ENCODE measurements at places on chromosomes 11 and 22.

DNA sequence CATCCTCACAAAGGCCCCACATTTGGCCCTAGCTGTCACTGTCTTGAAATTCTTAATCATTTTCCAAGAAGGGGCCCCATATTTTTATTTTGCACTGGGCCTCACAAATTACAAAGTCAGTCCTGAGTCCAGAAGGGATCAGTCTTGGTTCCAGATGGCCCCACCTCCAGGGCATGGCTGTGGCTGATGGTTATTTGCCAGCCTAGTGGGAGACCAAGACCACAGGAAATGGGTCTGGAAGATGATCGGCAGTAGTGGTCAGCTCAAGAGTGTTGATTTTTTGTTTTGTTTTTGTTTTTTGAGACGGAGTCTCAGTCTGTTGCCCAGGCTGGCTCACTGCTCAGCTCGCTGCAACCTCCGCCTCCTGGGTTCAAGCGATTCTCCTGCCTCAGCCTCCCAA, 47.1 kb upstream of the EMID1 start:
- no peak for DNase-seq

- DNase-seq, result no peak
These were observed 49.3 kb upstream of the OR5P2 start for GRCh38 chr11:7846003-7846402.

- no peak for DNase-seq
These were observed 3.7 kb upstream of the DBX1 start for GRCh38 chr11:20163783-20164481.

- DNase-seq, result no peak
These were observed 14.2 kb upstream of the TECTA start for GRCh38 chr11:121086866-121087265.

GRCh38 chr11:23884341-23884740, 612.5 kb upstream of the LUZP2 start:
- DNase-seq, result no peak

DNA sequence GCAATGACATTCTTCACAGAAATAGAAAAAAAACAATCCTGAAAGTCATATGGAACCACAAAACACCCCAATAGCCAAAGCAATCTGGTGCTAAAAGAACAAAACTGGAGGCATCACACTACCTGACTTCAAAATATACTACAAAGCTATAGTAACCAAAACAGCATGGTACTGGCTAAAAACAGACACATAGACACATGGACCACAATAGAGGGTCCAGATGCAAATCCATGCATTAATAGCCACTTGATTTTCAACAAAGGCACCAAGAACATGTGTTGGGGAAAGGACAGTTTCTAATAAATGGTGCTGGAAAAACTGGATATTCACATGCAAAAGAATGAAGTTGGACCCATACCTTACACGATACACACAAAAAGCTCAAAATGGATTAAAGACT, 27.9 kb upstream of the SMIM38 start:
- DNase-seq, result no peak

DNA sequence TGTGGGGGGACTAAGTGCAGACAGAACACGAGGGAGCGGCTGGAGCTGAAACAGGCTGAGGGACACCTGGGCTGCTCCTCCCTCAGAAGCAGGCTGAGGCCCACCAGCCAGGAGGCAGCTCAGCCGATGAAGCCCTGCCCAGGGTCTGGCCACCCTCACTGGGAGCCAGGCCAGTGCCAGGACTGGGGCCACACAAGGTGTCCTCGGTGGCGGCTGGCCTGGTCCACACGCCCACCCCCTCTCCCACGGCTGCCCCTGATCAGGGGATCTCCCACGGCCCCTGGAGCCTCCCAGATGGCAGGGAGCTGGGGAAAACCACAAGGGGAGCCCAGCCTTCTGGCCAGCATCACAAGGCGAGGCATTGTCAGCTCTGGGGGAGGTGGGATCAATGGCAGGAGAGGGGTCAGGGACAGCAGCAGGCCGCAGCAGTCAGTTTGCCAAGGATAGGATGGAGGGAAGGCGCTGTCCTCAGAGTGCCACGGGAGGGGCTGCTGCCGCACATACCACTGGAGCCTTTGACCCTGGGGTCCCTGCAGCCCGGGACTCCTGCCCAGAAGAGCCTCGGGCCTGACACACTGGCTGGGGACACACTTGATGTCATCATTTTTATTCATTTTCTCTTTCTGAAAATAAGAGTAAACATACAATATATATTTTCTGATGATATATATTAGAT, 11.7 kb upstream of the RASL10A start:
- DNase-seq, result no peak

DNA sequence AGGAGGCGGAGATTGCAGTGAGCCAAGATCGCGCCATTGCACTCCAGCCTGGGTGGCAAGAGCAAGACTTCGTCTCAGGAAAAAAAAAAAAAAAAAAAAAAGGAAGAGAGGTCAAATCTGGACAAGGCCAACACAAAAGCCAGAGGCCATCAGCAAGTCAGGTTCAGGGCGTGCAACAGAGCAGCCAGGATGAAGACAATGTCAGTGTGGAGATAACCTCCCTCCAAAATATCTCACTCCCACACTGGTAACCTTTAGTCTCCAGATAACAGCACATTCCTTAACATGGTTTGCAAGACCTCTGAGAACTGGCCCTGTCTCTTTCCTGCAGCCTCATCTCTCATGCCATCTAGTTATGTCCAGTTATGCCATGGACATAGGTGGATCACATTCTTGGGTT, 4.7 kb downstream of the CSNK2A3 start:
- DNase-seq, result no peak

- DNase-seq, result peak; percentile 32
These were observed 5.2 kb downstream of the FXYD2 start for GRCh38 chr11:117819096-117820040.

- peak; percentile 46 for DNase-seq
These were observed 5.9 kb downstream of the CCDC90B start for GRCh38 chr11:83280256-83280655.

DNA sequence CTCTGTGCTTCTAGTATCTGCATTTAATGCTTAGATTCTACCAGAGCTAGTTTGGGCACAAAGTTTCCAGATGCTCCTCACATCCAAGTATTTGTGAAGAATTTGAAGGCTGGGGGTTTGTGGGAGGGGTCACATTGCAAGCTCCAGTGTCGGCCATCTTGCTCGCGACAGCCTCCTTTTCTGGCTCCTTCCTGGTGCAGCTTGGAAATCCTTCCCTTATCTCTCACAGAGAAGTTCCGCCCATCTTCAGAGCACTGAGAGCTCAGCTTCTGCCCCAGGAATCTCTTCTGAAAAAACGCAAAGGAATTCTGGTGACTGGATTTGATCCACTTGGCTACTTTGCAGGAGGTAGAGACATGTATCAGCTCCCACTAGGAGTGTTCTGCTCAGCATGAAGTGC, 497.5 kb downstream of the TBC1D22A start:
- DNase-seq, result no peak

DNA sequence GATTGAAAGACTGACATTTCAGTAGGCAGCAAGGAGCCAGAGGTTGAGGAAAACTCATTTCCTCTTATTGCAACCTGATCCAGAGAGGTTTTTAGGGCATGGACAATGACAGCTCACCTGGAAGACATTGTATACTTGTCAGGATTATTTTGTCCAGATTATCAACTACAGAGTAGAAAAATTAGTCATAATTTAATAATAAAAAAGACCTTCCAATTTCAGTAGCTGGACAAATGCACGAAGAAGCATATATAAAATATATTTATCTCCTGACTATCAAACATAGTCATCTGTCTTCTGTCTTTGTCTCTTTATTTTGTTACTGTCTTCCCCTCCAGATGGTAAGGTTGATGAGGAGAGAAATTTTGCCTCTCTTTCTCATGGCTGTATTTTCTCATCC, 330.6 kb upstream of the RAG2 start:
- DNase-seq, result no peak

GRCh38 chr11:119567688-119568582, 145.0 kb upstream of the THY1 start:
- peak; percentile 76 for DNase-seq

DNA sequence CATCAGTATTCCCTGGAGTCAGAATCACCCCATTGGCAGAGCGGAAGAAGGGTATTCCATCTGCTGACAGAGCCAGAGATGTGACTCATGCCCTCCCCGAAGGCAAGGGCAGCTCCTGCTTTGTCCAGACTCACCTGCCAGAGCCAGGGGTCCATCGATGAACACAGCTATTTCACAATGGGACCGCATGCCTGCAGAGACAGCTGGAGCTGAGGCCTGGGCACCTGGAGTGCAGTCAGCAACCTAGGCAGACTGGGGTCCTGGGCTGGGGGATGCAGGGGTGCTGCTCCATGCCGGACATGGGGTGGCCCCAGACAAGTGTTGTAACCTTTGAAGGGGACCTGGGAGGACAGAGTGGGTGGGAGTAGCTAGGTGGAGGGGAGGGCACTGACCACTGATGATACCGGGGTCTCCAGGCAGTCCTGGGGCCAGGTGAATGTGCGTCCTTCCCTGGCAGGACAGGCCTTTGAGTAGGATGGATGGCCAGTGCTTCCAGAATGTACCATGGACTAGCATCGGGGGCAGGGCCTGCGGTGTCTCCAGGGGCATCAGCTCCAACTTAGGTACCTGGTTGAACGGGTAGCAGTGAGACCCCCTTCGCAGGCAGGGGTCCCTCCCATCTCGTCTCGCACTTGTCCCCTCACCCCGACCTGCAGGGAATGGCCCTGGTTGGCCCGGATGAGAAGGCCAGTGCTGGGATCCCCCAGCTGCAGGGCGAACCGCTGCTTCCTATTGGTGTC, 1.7 kb downstream of the TRPT1 start:
- no peak for DNase-seq

DNA sequence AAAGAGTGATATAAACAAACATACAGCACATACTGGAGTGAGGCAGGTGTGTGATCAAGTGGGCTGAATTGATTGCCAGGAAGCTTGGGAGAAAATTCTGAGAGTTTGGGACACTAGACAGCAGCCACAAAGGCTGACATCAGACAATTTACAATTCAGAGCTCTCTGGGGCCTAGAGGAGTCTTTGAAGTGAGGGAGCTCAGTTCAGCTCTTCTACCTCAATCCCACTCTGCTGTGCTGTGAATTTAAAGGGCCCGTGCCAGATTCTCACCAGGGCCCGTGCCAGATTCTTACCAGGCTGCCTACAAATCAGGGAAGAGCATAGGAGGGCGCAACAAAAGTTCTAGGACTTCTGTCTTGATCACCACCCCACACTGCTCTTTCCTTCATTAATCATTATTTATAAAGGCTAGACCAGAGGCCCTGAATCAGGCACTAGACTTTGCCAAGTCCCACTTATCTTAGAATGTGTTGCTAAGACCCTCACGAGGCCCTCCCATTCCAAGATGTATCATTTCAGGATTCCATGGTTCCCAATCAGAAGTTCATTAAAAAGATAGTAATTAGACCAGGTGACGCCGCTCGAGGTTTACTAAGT, 112.4 kb downstream of the KIRREL3 start:
- no peak for DNase-seq

- DNase-seq, result no peak
These were observed 146.8 kb downstream of the MN1 start for GRCh38 chr22:27654546-27655445.

- peak; percentile 39 for DNase-seq
These were observed 16.1 kb upstream of the OR52H1 start for GRCh38 chr11:5564259-5565019.

DNA sequence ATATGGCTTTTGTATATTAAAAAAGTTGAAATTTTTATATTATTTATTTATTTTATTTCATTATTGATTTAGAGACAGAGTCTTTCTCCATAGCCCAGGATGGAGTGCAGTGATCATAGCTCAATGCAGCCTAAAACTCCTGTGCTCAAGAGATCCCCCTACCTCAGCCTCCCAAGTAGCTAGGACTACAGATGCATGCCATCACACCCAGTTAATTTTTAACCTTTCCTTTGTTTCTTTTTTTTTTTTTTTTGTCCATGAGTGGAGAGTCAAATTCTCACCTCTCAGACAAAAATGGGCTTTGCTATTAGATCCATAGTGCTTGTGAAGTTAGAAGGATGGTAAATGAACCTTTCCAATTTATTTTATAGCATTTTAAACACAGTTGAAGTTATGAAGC, 182.5 kb downstream of the SOX6 start:
- DNase-seq, result no peak

- peak; percentile 75 for DNase-seq
These were observed 103.5 kb upstream of the CADM1 start for GRCh38 chr11:115607621-115608221.

DNA sequence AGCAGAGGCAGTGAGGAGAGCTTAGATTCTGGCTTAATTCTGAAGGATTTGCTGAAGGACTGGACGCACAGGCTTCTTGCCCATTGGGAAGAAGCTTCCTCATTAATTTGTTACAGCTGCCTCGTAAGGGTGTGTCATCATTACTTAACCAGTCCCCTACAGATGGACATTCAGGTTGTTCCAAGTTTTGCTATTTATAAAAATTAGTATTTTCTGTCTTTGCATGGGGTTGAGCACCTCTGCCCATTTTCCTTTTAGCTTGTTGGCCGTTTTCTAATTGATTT, 38.1 kb downstream of the CAPN1 start:
- DNase-seq, result no peak

DNA sequence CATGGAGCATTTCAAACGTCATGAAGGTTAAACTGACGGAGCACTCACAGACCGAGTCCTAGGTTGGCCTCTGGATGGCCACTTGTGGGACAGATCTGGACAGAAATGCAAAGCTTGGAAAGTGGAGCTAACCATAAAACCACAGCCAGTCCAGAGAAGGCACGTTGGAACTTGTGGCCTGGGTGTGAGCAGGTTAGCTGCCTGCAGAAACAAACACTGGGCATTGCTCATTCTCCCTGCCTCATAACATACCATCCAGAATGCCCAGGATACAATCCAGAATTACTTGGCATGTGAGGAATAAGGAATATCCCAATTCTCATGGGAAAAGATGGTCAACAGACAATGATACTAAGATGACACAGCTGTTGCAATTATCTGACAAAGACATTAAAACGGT, 1005.0 kb downstream of the TBC1D22A start:
- DNase-seq, result no peak

DNA sequence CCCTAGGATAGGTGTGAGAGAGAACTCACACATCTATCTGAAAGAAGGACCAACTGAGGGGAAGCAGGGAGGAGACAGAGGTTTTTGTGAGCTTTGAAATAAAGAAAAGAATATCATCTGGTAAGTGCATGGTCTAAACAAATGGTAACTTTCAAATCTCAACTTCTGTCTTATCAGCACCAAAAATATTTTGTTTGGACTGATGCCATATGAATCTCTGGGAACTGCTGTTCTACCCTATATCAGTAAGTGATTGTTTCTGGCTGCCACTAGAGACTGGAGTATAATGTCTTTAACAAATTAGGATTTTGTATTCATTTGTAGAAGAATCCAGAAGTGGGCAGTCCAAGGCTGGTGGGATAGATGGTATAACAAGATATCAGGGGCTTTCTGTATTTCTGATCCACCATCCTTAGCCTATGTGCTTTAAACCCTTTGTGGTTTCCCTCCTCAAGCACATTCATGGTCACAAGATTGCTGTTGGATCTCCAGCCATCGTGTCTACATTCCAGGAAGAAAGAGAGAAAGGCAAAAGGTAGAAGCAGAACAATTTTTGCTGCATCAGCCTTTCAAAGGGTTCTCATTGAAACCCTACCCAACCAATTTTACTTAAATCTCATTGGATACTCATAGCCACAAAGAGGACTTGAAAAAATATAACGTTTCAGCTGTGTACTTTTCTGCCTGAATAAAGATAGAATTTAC, 4.7 kb downstream of the HEPHL1 start:
- peak; percentile 78 for DNase-seq

All from astrocyte (in vitro differentiated cells and primary cell).